ENCODE measurements at places on chromosomes 2 and 18.

- no peak for DNase-seq
Observed at GRCh38 chr2:7611750-7612149, 694.5 kb downstream of the RNF144A start.

- DNase-seq: no peak
Observed at GRCh38 chr2:113058411-113058994, 495 bp upstream of the IL36RN start.

- DNase-seq: no peak
Observed at GRCh38 chr18:13269013-13269280, 50.4 kb downstream of the LDLRAD4 start.

GRCh38 chr2:120238728-120239487 is 13.7 kb upstream of the RALB start:
- DNase-seq: no peak

DNA sequence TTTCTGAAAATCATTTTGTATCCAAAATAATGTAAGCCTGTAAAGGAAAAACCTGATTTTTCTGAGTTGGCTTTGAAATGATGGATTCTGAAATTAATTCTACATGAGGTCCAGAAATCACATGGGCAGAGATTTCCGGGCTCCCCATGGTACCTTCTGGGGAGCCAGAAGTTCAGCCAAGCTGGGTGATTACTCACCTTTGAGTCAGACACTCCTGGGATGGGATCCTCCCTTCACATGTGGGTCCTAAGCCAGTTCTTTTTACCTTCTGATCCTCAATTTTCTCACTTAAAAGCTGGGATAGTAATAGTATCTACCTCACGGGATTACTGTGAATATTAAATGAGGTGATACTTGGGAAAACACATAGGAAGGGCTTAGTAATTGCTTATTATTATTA is 179.8 kb upstream of the EPAS1 start:
- no peak for DNase-seq

DNA sequence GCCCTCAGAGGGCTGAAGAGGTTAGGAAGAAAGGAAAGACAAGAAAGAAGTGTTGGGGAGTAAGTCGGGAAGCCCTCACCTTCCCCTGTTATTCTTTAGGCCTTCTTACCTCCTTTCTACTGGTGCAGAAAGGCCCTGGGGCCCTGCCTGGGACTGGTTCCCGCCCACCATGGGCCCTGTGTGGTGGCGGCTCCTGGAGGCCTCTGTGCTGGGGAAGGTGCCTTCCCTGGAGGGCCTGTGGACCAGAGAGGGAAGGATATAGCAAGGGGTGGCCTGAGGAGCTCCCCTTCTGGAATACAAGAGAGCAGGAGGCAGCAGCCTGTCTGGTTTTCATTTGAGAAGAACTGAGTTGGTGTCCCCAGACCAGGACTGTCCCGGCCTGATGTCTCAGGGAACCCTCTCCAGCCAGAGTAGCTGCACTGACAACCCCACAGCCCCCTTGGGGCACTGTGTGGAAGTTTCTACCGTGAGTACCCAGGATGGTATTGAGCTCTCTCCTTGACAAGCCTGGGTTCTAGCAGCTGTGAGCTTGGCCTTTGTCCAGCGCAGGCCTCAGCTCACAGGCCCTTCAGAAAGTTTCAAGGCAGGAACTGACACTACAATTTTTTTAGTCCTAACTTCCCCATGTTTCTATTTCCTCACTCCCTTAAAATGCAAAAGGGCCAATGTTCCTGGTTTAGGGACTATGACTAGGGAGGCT is 47.1 kb downstream of the EFR3B start:
- DNase-seq: no peak

DNA sequence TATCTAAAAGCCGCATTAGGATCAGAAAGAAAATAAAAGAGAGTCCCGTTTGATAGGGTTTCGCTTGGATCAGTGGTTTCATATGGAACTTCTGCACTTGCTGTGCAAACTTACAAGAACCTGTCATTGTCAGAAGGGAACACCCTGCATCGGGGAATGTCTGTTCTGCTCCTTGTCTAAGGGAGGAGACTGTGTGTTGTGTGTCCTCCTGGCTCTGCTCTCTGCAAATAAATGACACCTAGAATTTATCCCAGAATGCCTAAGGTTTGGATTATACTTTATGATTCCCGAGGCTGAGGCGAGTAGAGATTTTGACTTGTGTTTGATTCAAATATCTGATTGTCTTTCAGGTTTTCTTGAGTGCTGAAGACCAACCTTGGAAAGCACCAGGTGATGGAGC is 785.1 kb downstream of the GALR1 start:
- no peak for DNase-seq

DNA sequence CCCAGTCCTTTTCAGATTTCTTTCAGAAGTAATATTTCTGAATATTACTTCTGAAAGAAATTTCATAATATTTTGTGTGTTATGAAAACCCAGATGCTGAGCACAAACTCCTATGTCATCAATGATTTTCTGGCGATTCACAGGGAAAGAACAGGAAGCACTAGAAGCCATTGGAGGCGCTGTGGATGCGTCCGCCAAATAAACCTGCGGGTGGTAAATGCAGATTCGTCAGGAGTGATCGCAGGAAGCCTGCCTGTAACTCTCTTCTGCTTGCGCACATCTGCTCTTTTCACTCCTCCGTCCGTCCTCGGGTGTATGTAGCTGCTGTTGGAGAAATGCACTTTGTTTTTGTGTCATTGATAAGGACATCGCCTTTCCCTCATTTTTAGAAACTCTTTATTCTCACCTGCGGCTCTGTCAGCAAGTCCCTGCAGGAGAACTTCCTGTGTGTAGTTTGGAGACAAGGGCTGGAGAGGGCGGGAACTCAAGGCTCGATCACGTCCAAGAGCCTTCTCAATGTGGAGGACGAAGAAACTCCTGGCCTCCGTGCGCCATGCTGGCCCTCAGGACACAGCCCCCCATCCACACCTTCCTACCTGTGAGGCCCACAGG is 483.8 kb downstream of the GALR1 start:
- DNase-seq: no peak

DNA sequence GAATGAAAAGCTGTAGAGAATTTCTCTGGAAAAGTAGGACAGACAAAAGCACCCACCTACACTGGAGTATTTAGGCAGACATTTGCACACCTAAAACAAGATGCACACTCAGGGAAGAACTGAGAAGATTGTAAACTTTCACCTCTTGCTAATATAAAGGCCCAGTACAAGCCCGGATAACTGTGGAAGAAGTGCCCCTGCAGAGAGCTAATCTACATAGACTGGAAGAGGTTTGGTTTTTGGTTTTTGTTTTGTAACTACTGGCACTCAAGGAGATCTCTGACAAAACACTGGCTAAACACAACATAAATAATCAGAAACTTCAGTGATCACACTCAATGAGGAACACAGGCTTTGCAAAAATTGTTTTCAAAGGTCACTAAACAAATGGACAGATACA is 782.2 kb upstream of the SLC8A1 start:
- no peak for DNase-seq

- DNase-seq: no peak
Observed at GRCh38 chr2:1766425-1766824, 22.1 kb upstream of the PXDN start.

GRCh38 chr2:128635361-128635900 is 316.8 kb upstream of the HS6ST1 start:
- no peak for DNase-seq

DNA sequence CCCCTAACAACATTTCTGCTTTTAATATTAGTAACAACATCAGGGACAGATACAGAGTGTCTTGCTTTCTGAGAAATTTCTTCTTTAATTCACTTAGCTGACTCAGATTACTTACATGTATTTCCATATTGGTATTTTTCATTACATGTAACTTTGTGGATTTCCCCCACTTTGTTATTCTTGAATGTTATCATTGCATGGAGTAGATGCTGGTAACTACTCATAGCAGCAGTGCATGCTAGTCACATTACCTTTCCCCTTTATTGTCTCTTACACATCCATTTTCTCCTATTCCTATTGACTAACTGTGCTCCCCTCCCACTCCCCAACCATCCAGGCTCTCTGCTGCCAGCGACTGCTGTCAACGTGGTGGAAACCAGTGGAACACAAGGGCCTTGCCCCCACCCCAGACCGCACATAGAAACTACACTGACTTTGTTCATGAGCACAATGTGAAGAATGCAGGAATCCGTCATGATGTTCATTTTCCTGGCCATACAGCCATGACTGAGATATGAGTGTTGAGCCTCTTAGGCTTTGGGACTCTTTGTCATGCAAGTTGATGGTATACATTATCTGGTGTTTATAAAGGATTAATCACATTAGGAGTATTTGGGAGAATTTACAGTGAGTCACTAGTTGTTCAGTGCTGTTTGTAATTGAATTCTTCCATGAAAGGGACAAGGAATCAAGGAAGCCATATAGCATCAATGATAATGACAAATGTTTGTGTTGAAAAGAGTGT is 91.0 kb downstream of the EPB41L5 start:
- no peak for DNase-seq

DNA sequence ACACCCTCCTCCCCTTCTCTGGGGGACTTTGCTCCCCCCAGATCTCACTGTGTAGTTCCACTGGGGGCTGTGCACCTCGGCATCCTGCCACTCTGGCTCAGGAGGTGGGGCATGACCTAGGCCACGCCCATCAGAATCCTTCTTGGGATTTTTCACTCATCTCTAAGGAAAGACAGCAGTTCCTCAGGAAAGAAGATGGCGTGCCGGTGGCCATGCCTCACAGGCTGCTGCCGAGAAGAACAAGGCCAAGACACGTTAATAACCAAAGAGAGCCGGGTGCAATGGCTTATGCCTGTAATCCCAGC is 3.2 kb downstream of the NMUR1 start:
- no peak for DNase-seq

- no peak for DNase-seq
Observed at GRCh38 chr18:48637081-48637990, 98.5 kb downstream of the CTIF start.

- DNase-seq: no peak
Observed at GRCh38 chr18:45549290-45549689, 66.0 kb upstream of the SLC14A2 start.

DNA sequence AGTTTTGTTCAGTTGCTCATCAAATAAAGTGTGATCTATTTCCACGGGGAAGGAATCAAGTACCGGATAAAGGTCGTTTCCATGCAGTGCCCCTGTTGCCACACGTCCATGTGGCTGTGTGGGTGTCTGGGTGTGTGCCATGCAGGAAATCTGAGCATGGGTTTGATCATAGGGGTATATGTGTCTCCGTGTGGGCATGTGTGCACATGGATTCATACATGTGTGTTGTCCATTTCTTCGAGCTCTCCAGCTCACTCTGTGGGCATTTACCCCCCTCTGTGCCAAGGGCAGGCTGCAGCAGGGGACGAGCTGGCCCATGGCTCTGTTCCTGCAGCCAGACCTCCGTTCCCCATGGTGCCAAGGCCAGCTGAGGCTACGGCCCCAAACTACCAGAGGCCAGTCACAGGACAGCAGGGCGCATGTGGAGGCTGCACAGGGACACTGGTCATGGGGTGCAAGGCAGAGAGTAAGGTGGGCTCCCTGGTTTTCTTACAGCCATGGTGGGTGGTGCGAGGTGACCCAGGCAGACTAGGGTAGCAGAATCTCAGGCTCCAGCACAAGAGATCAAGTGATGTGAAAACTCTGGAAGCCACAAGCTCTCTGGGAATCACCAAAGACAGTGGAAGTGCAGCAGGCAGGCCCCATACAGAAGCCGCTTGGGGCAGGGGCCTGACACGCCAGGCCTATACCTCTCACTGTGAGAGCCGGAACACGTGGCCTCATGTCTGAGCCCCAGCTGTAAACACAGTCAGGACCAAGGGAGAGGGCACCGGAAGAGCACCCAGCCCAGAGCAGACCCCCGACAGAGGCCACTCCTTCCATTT is 66.4 kb upstream of the RAB6C start:
- DNase-seq: no peak
